ENCODE measurements at places on chromosomes 16 and 17. TPM values are rescaled to one million over a fixed set of nuclear protein-coding genes. Genes with fewer than 3 reads are reported as not detected.
A peak's percentile ranks its signal among the peaks of the same experiment; 100 is the strongest.

DNA sequence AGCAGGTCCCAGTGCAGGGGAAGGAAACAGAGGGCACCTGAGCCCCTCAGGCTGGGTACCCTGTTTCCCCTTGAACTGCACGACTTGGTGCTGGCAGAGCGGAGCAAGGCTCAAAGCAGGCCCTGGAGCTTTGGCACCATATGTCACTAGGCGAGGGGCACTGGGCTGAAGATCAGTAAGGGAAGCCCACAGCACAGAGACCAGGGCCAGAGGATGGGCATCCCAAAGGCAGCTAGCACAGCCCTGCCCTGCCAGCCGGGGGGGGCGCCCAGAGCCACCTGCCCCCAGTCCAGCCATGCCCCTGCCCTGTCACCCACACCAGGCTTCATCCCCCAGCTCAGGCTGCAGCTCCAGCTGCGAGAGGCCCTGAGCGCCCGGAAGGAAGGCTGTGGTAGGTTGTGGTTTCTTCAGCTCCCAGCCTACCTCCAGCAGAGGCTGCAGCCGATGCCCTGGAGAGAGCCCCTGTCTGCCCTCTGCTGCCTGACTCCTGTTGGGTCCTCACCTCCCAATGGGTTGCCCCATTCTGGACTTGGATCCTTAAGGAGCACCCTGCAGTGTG is 10.9 kb downstream of the NHERF1 start:
- no peak for DNase-seq

DNA sequence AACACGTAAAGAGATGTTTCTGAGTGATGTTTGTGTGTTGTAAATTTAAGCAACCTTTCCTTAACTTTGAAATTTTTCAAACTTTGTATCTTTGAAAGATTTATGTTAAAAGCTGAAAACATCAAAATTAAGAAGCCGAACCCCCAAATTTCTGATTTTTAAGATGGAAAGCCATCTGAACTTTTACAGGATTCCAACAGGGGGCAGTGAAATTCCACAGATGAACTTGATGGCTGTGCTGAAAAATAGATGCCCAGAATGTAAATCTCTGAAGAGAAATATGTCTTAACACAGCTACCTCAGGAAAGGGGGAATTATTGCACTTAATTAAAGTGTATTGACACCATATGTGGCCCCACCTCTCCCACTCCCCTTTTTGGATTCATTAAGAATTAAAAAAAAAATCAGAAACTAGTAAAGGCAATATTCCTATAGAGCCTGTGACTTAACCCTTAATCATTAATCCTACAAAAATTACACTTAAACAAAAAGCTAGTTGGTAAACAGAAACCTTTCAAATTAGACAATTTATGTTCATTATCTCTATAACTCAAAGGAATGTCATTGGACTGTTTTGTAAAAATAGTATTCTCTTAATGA is 597.9 kb downstream of the KCNJ2 start:
- peak; percentile 20 for DNase-seq

DNA sequence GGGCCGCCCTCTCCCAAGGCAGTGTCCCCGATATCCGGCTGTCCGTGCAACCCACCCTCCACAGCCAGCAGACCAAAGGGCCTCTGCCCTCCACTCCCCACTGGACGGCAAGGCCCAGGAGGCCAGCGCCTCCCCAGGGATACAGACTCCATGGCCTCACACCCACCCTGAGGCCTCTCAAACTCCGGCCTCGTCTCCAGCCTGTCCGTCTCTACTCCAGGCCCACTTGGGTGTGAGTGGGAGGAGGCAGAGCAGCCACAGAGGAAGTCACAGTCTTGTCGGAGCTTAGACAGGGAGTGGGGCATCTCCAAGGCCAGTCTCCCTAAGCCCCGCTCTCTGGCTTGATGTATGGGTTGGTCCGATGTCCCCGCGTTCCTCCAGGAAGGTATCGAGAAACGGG is 73.3 kb downstream of the SRCIN1 start:
- DNase-seq = no peak

- no peak for DNase-seq
Measured at GRCh38 chr17:55687037-55687436, 35.6 kb downstream of the TMEM100 start.

The HS3ST3A1 gene
- 0.41 TPM for total RNA-seq

The HSD11B2 gene
- 0.41 TPM for total RNA-seq

- DNase-seq = no peak
Measured at GRCh38 chr16:78098595-78099270, 721 bp upstream of the WWOX start.

GRCh38 chr17:81022344-81022676 is 12.6 kb upstream of the BAIAP2 start:
- no peak for DNase-seq

The DOC2A gene
- total RNA-seq = 11.8 TPM

The SLC5A2 gene
- total RNA-seq = 1.2 TPM

DNA sequence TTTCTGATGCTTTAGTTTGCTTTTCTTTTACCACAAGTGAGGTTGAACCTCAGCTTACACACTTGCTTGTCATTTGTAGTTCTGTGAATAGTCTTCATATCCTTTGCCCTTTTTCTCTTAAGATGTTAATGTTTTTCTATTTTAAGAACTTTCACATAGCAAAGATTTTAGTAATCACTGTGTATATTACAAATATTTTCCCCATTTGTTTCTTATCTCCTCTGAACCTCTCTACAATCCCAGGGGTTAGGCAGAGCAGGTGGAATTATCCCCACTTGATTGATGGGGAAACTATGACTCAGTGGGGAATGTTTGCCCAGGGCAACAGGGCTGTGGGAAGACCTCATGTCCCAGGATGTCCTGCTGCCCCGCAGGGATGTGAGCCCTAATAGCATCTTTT is 11.7 kb upstream of the MYH3 start:
- no peak for DNase-seq

DNA sequence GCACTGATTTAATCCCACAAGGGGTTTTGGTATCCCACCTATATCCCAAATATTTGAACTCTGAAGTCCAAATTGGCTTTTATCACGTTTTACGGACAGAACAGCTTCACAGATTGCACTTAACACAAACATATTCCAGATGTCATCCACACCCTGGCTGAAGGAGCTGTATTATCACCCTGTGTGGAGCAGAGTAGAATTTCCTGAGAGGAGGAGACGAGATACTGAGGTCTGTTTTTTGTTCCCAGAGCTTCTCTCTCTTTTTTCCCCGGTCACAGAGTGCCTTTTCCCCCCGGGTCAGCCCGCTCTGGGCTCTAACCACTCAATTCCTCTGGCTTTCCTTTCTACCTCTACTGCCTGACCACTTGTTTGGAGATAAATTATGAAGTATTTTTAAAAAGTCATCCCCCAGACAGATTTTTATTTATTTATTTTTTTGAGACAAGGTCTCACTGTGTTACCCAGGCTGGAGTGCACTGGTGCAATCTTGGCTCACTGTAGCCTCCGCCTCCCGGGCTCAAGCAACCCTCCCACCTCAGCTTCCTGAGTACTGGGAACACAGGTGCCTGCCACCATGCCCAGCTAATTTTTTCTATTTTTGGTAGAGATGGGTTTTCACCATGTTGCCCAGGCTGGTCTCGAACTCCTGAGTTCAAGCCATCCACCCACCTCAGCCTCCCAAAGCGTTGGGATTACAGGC is 30.7 kb downstream of the DNAH2 start:
- no peak for DNase-seq

- DNase-seq = no peak
Measured at GRCh38 chr17:63249256-63250004, 196.7 kb downstream of the CYB561 start.

The OTOA gene
- total RNA-seq = 0.41 TPM

The ZNF785 gene
- total RNA-seq = 18.3 TPM

- no peak for DNase-seq
Measured at GRCh38 chr16:77574867-77575624, 140.2 kb upstream of the ADAMTS18 start.

- peak; percentile 84 for DNase-seq
Measured at GRCh38 chr17:40122136-40122998, 596 bp downstream of the MSL1 start.
